ENCODE measurements at places on chromosomes 12 and 14.

DNA sequence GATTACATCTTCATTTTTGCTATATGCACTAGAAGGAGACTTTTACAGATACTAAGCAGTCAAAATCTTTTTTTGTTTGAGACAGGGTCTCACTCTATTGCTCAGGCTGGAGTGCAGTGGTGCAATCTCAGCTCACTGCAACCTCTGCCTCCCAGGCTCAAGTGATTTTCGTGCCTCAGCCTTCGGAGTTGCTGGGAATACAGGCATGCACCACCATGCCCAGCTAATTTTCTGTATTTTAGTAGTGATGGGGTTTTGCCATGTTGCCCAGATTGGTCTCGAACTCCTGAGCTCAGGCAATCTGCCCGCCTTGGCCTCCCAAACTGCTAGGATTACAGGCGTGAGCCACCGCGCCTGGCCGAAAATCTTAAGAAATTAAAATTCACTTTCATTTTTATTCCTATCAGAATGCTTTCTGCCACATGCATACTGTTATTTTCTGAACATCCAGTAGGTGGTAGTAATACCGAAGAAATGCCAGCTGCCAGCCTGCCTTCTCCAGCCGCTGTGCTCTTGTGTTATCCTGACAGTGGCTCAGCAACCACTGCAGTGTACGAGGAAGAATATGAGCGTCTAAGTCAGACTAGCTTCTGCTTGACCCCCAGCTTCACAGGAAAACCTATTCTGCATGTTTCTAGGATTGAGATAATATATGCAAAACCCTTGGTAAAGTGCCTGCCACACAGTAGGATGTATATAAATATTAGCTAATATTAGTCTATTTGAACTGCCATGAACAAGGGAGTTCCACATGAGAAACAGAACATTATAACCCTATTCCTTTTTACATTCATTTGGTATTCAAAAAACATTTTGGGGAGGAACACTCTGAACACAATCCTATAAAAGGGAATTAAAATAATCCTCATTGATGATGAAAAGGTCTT lies 54.2 kb downstream of the RPAP3 start:
- H3K4me1 ChIP-seq: peaks cover 12% of the 10 kb centered on the region
- peaks cover 2% of the 10 kb centered on the region for H3K36me3 ChIP-seq
- no peaks in the 10 kb centered on the region for H3K27me3 ChIP-seq
- peak; percentile 44 for DNase-seq
- H3K4me3 ChIP-seq: no peak overlapping the region

- no peak for DNase-seq
- H3K36me3 ChIP-seq: no peaks in the 10 kb centered on the region
- H3K4me3 ChIP-seq: no peak overlapping the region
- H3K27me3 ChIP-seq: no peaks in the 10 kb centered on the region
Measured at GRCh38 chr12:65414526-65414925, 136.0 kb downstream of the MSRB3 start.

GRCh38 chr12:128755566-128755965 lies 68.2 kb downstream of the SLC15A4 start:
- H3K4me1 ChIP-seq: no peaks in the 10 kb centered on the region
- H3K36me3 ChIP-seq: no peaks in the 10 kb centered on the region
- H3K27me3 ChIP-seq: peaks cover 4% of the 10 kb centered on the region
- H3K4me3 ChIP-seq: no peak overlapping the region

GRCh38 chr12:121580959-121581685 lies at the start of gene KDM2B:
KDM2B (minus strand) TSS chr12:121581023; CDS start chr12:121580911, 112 bp downstream.
- H3K36me3 ChIP-seq: no peaks in the 10 kb centered on the region
- H3K27ac ChIP-seq: peak within 1 kb of the TSS; percentile 96
- H3K27me3 ChIP-seq: no peaks in the 10 kb centered on the region
- peak within 1 kb of the TSS; percentile 92 for H3K4me3 ChIP-seq

DNA sequence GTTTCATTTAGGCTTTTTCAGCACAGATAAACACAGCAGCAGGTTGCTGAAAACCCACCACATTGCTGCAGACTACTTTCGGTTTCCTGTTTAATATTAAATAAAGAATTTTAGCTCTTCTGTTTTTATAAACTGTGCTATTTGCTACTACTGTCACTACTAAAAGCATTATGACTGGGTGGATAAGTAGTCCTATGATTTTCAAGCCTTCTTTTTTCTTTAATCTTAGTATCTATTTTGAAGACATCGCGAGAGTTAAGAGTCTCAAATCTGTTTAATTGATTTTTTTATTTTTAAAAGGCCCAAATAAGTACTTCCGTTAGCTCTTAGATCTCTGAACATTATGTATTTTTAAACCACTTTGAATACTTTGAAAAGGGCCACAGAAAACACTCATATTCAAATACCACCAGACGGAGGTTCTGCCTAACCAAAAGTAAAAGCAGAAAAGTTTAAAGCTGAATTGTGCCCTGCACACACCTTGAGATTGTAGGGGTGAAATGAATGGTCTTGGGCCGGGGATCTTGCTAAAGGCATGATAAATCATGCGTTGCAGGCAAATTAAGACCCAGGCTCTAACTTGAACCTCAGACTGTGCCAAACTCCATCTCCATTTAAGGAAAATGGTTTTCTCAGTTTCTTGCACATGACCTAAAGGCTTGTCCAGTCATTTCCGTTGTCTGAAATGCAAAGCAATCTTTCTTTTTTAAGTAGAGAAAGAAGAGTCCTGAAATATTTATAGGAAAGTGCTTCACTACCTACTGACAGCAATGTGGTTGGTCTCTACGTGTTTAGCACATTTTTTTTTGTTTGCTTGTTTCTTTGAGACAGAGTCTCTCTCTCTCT lies 13.6 kb upstream of the FOXN3 start:
- H3K4me1 ChIP-seq: peaks cover 62% of the 10 kb centered on the region
- H3K27me3 ChIP-seq: no peaks in the 10 kb centered on the region
- peak; percentile 50 for DNase-seq
- H3K27ac ChIP-seq: peak overlapping the region; percentile 98
- peak overlapping the region; percentile 84 for H3K4me3 ChIP-seq
- H3K36me3 ChIP-seq: peaks cover 7% of the 10 kb centered on the region

DNA sequence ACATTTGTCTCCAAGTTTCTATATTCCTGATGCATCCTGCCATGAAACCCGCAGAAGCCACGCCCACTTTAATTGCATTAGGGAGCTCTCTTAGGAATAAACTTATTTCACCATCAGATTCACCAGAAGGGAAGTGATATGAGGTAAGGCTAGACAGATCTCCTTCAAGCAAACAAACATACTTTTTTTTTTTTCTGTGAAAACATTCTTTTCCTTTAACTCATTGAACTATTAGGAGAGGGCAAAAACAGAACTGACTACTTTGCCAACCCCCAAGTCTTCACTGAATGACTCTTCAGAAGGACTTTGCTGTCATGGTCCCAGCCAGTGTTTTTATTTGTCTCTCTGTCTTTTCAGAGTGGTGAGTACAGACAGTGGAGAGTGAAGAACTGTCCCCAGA lies 48.4 kb downstream of the GTF2A1 start:
- no peak overlapping the region for H3K4me3 ChIP-seq
- H3K4me1 ChIP-seq: peaks cover 15% of the 10 kb centered on the region
- no peak overlapping the region for H3K27ac ChIP-seq
- H3K27me3 ChIP-seq: no peaks in the 10 kb centered on the region
- no peak for DNase-seq
- H3K36me3 ChIP-seq: peaks cover 2% of the 10 kb centered on the region

DNA sequence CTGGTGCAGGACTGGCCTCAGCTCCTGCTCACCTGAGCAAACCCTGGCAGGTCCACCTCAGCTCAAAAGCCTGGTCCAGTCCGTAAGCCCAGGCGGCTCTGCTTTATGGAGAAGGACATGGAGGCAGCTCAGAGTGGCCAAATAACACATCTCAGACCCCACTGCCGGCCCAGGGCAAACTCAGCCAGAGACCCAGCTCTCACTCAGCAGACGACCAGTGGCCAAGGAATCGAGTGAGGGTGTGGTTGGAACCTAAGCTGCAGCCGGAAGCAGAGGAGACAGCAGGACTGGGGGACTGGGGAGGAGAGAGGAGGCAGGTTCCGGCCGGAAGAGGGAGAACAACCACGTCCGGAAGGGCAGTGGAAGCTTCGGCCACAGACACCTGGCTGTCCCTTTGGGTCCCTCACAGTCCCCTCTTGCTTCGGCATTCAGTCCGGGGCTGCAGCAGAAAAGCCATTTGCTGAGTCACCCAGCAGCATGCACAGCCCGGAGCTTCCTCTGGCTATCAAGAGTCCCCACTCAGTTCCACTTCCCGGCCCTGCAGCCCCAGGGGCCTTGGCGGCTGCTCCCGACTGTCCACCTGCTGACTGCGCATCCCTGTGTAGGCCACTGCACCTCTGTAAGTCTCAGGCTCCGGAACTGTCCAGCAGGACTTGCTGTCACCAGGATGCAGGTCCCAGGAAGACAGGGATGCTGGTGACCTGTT lies 104.0 kb downstream of the CALM1 start:
- H3K4me3 ChIP-seq: no peak overlapping the region
- H3K36me3 ChIP-seq: no peaks in the 10 kb centered on the region
- peaks cover 15% of the 10 kb centered on the region for H3K27me3 ChIP-seq
- peaks cover 2% of the 10 kb centered on the region for H3K4me1 ChIP-seq

DNA sequence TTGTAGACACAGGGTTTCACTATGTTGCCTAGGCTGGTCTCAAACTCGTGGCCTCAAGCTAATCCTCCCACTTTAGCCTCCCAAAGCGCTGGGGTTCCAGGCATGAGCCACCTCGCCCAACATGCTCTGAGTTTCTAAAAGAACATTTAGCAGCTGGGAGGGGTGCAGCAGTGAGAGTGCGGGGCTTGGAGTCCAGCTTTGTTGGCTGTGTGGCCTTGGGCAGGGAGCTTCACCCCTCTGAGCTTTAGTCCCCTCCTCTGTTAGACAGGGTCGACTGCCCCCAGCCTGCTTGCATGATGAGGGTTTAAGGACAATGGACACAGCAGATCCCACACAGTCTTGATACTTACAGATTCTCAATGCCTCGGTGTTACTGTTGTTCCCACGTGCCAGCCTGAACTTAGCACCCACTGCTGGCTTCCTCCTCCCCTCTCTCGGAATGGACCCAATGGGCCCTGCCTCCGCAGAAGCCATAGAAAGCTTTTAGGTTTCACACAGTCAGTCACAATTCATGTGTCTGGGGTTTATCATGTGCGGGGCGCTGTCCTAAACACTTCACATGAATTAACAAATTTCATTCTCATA lies 54.6 kb downstream of the PSMA6 start:
- no peaks in the 10 kb centered on the region for H3K36me3 ChIP-seq
- peaks cover 22% of the 10 kb centered on the region for H3K4me1 ChIP-seq
- H3K27me3 ChIP-seq: no peaks in the 10 kb centered on the region
- H3K27ac ChIP-seq: no peak overlapping the region
- DNase-seq: no peak
- H3K4me3 ChIP-seq: no peak overlapping the region

DNA sequence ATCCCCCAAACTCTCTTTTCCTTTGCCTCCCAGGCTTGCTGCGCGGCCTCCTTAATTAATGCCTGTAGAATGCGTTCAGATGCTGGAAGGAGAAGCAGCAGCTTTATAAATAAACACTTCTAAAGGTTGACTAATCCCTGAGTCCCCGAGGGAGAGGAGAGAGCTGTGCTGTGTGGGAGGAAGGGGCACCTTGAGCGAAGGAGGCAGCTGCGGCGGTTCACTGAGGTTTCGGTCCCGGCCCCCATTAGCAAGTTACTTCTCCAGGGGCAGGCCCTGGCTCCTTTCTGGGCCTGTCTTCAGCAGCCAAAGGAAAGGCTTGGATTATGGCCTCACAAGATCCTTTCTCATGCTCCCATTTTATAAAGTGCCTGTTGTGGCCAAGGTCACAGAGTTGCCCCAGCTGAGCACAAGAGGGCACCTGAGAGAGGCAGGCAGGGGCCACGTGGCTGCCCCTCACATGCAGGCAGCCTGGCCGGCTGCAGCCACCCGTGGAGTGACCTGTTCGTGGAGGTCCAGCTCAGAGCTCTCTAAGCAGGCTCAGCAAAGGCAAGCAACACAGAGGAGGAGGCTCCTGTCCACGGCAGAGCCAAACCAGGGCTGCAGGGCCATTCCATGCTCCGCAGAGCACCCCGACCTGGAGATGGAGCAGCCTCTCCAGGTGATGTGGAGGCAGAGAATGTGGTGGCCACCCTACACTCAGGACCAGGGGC lies 15.0 kb upstream of the CACNA2D4 start:
- H3K4me1 ChIP-seq: peaks cover 5% of the 10 kb centered on the region
- no peaks in the 10 kb centered on the region for H3K36me3 ChIP-seq
- H3K4me3 ChIP-seq: no peak overlapping the region
- H3K27me3 ChIP-seq: no peaks in the 10 kb centered on the region
- no peak overlapping the region for H3K27ac ChIP-seq
- no peak for DNase-seq

GRCh38 chr12:75162845-75163244 lies 46.8 kb downstream of the KCNC2 start:
- H3K27ac ChIP-seq: no peak overlapping the region
- H3K4me1 ChIP-seq: no peaks in the 10 kb centered on the region
- H3K27me3 ChIP-seq: no peaks in the 10 kb centered on the region
- no peaks in the 10 kb centered on the region for H3K36me3 ChIP-seq
- no peak overlapping the region for H3K4me3 ChIP-seq
- no peak for DNase-seq

- peaks cover 13% of the 10 kb centered on the region for H3K4me1 ChIP-seq
- no peak overlapping the region for H3K4me3 ChIP-seq
- DNase-seq: no peak
- no peak overlapping the region for H3K27ac ChIP-seq
- H3K36me3 ChIP-seq: peaks cover 2% of the 10 kb centered on the region
Measured at GRCh38 chr12:67795236-67795635, 146.7 kb downstream of the DYRK2 start.

DNA sequence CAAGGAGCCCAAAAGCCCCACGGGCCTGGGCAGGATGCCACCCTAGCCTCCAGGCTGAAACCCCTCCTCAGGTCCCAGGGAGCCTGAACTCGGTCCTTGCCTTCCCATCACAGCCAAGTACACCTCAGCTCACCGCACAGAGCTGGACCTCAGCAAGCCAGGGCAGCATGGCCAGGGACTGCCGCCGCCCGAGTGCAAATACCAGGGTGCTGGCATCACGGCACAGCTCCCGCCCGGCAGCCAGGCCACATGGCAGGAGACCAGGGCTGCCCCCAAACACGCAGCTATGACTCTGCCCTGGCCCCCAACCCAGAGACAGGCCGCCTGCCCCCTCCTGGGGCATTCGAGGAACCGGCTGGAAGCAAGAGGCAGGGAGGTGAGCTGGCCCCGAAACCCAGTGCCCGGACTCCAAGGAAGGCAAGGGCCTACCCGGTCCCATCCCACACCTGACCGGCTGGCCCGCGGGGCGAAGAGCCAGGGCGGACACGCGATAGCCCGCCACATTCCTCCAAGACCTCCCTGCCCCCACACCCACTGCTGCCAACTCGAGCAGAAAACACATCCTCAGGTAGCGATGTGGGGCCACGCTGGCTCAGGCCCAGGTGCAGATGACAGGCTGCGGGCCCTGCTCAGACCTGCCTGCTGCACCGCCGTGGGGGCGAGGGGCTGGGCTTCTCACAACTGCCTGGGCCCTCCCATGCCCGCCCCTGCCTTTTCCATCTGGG lies 2.7 kb downstream of the JAG2 start:
- H3K4me3 ChIP-seq: no peak overlapping the region
- peaks cover 18% of the 10 kb centered on the region for H3K27me3 ChIP-seq
- H3K27ac ChIP-seq: no peak overlapping the region
- peaks cover 4% of the 10 kb centered on the region for H3K4me1 ChIP-seq

DNA sequence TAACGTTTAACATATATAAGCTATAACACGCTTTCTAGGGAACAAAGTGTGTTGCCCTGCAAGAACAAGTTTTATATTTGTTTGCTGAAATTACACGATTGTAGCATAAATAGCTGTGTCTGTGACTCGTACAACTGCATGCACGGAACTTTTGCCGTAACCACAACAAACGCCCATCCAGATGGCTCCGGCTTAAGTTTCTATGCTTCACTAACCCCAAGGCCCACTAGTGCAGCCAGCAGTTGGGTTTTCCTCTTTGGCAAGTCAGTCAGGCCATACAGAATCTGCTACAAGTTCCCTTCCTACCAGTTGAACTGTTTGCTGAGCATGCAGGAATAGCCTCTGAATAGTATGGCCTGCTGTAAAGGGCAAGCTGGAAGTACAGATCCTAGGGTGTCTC lies 12.1 kb downstream of the CSRP2 start:
- H3K4me1 ChIP-seq: peaks cover 3% of the 10 kb centered on the region
- H3K36me3 ChIP-seq: peaks cover 1% of the 10 kb centered on the region
- no peak overlapping the region for H3K4me3 ChIP-seq
